ENCODE measurements at places on chromosomes 1 and 21.

GRCh38 chr1:31567956-31568570 is 8.3 kb upstream of the TINAGL1 start:
- peak overlapping the region; percentile 91 for H3K27ac ChIP-seq
- H3K36me3 ChIP-seq: no peaks in the 10 kb centered on the region
- H3K27me3 ChIP-seq: peaks cover 3% of the 10 kb centered on the region
- DNase-seq: peak; percentile 88
- H3K4me1 ChIP-seq: peaks cover 63% of the 10 kb centered on the region

DNA sequence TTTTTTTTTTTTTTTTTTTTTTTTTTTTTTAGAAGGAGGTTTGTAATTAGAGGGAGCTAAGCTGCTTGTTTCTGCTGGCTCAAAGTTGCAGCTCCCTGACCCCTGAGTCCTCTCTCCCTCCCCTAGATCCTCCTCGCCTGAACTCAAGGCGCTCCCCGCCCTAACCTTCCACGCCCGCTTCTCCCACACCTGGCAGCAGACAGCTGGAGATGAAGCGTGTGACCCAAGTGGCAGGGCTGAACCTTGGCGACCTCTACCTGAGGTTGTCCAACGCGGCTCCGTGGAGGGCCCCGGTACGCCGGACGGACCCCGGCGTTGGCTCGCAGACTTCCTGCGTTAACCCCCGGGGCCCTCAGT is 795 bp downstream of the NGF start:
- H3K4me3 ChIP-seq: peak overlapping the region; percentile 69
- H3K36me3 ChIP-seq: no peaks in the 10 kb centered on the region
- H3K27me3 ChIP-seq: no peaks in the 10 kb centered on the region
- no peak for DNase-seq
- no peaks in the 10 kb centered on the region for H3K4me1 ChIP-seq

DNA sequence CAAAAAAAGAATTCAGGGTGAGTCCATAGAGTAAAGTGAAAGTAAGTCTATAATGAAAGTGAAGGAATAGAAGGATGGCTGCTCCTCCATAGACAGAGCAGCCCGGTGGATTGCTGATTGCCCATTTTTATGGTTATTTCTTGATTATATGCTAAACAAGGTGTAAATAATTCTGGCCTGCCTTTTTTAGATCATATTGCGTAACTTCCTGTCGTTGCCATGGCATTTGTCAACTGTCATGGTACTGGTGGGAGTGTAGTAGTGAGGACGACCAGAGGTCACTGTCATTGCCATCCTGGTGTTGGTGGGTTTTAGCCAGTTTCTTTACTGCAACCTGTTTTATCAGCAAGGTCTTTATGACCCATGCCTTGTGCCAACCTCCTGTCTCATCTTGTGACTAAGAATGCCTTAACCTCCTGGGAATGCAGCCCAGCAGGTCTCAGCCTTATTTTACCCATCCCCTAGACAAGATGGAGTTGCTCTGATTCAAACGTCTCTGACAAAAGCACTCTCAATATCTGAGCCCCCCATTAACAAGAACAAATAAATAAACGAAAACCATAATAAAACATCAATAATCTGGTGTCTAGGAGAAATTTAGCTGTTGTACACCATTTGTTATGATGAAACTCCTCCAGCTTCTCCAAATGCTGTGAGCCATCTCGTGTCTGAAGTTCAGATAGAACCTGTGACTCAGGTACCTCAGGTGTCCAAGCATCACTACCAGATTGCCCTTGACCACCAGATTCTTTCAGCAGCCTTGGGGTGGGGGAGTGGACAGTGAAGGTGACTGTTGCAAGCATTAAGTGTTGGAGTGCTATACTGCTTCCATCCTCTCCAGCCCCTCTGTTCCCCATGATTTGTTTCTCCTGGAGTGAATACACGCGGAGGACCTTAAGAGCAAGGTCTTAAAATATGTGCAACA is 36.0 kb downstream of the EBNA1BP2 start:
- no peaks in the 10 kb centered on the region for H3K27me3 ChIP-seq
- no peaks in the 10 kb centered on the region for H3K36me3 ChIP-seq
- no peak for DNase-seq
- no peak overlapping the region for H3K4me3 ChIP-seq
- no peaks in the 10 kb centered on the region for H3K4me1 ChIP-seq

- H3K27me3 ChIP-seq: no peaks in the 10 kb centered on the region
- no peaks in the 10 kb centered on the region for H3K36me3 ChIP-seq
- H3K4me1 ChIP-seq: no peaks in the 10 kb centered on the region
- no peak overlapping the region for H3K27ac ChIP-seq
- no peak overlapping the region for H3K4me3 ChIP-seq
These were observed 10.7 kb upstream of the ZP4 start for GRCh38 chr1:237901299-237901934.

GRCh38 chr1:82337635-82338034 is 536.9 kb downstream of the ADGRL2 start:
- no peak for DNase-seq
- H3K27ac ChIP-seq: no peak overlapping the region
- no peaks in the 10 kb centered on the region for H3K27me3 ChIP-seq
- no peaks in the 10 kb centered on the region for H3K4me1 ChIP-seq

GRCh38 chr1:161185282-161185682 is 8.0 kb upstream of the B4GALT3 start:
- DNase-seq: peak; percentile 86
- no peaks in the 10 kb centered on the region for H3K36me3 ChIP-seq
- H3K4me1 ChIP-seq: peaks cover 9% of the 10 kb centered on the region

DNA sequence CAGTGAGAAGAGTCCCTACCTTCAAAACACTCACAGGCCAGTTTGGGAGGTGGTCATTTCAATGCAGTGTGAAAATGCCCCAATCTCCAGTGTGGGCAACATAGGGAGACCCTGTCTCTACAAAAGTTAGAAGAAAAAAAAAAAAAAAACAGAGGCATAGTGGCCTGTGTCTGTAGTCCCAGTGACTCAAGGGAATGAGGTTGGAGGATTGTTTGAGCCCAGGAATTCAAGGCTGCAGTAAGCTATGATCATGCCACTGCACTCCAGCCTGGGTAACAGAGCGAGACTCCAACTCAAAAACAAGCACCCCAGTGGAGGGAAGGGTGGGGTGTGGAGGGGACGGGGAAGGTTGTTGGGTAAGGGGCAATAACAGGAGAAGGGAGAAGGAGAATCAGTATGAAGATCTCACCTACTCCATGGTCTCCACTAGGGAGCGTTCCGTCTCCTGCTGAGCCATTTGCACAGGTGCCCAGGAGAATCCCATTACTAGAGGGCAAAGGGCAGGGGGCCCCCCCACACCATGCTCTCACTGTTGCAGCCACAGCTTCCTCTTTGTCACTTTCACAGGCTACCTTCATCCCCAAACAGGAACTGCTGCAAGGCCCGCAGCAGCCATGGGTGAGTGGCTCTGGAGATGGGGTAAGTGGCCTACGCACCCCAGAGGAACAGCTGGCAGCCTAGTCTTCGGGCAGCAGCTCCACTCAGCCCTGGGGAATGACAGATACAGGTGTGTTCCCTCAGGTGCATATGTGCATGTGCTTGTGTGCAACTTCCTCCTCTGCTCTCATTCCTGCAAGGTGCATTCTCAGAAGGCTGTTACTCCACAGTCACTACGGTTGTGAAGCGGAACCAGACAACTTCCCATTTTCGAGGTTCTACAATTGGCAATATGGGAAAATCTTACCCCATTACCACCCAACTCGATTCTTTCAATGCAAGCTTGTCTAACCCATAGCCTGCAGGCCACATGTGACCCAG is 87.9 kb upstream of the LYST start:
- H3K27me3 ChIP-seq: no peaks in the 10 kb centered on the region
- H3K4me1 ChIP-seq: no peaks in the 10 kb centered on the region
- no peak for DNase-seq
- no peak overlapping the region for H3K4me3 ChIP-seq
- no peaks in the 10 kb centered on the region for H3K36me3 ChIP-seq
- no peak overlapping the region for H3K27ac ChIP-seq

DNA sequence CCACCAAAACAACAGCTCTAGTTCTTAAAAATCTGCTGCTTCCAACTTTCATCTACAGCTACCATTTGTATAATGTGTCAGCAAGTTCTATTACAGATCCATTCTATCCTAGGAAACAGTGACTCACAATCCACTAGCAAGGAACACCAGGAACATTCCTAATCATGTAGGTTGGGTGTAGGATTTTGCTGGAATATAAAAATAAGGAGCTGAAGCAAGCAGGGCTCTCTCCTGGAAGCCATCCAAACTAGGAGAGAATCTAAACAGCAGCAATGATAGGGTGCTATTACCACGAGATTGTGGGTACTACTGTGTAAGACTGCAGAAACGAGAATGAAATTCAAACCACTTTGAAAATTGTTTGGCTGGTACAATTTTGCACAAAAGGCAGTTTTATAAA is 135.0 kb downstream of the PTPN14 start:
- H3K36me3 ChIP-seq: no peaks in the 10 kb centered on the region
- DNase-seq: no peak
- no peak overlapping the region for H3K4me3 ChIP-seq
- H3K27me3 ChIP-seq: no peaks in the 10 kb centered on the region
- peak overlapping the region; percentile 81 for H3K27ac ChIP-seq

GRCh38 chr1:219090607-219091006 is 83.1 kb upstream of the LYPLAL1 start:
- H3K4me3 ChIP-seq: no peak overlapping the region
- no peaks in the 10 kb centered on the region for H3K27me3 ChIP-seq
- H3K4me1 ChIP-seq: no peaks in the 10 kb centered on the region
- H3K27ac ChIP-seq: no peak overlapping the region
- H3K36me3 ChIP-seq: no peaks in the 10 kb centered on the region
- DNase-seq: no peak

GRCh38 chr1:215018555-215018954 is 64.0 kb upstream of the KCNK2 start:
- no peaks in the 10 kb centered on the region for H3K36me3 ChIP-seq
- no peak overlapping the region for H3K27ac ChIP-seq
- no peaks in the 10 kb centered on the region for H3K4me1 ChIP-seq
- no peak for DNase-seq

DNA sequence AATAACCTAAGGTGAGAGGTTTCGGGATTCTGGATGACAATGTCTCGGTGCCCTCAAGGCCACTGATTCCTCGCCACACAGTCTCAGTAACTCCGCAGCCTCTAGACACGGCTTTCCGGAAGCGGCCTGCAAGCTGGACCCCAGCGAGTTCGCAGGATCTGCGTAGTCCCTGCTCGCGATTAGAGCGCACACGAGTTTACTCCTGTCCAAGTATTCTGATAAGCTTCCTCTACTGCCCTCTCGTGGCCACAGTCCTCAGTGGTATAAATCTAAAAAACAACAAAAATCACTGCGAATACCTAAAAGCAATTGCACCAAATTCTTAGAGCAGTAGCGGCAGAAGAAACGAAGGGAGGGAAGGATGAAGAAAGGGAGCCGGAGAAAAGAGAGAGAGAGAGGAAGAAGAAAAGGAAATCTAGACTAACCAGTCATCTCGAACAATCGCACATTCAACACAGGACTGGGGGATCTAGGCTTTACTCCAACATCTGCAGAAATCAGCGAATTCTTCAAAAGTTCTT is 1.1 kb upstream of the PLXNA2 start:
- no peaks in the 10 kb centered on the region for H3K27me3 ChIP-seq
- DNase-seq: peak; percentile 97
- H3K4me3 ChIP-seq: peak overlapping the region; percentile 89
- peaks cover 44% of the 10 kb centered on the region for H3K4me1 ChIP-seq

DNA sequence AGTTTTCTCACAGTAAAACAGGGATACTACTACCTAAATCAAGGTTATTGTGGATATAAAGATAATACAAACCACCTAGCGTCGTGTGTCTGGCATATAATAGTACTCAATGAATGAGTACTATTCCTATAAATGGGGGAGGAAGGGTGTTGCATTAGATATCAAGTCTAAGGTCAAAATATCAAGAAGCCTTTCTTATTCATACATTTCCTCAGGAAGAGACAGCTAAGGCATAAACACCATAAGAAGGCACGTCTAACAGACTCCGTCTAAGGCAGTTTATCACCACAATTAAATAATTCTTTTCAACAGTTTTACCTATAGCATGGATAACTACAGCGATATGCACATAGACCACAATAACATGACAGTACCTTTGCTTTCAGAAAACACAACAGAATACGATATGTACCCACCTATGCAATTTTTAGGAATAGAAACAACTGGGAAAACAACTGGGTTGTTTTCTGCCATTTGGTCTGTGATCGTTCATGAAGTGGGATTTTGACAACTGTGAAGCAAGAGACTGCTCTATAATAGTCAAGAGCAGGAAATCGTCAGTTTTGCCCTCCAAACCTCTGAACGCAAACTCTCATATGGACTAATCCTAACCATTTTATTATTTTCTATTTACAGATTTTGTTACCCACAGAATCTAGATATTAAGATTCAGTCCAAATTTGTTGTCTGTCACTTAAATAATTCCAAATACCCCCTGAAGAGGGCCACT is 53.1 kb downstream of the HNRNPR start:
- DNase-seq: no peak
- H3K4me1 ChIP-seq: no peaks in the 10 kb centered on the region
- H3K27me3 ChIP-seq: no peaks in the 10 kb centered on the region
- peaks cover 30% of the 10 kb centered on the region for H3K36me3 ChIP-seq
- H3K4me3 ChIP-seq: no peak overlapping the region
- no peak overlapping the region for H3K27ac ChIP-seq

- no peaks in the 10 kb centered on the region for H3K36me3 ChIP-seq
- no peaks in the 10 kb centered on the region for H3K4me1 ChIP-seq
- H3K4me3 ChIP-seq: no peak overlapping the region
These were observed 4.1 kb upstream of the CACNA1E start for GRCh38 chr1:181479137-181479745.

GRCh38 chr1:172909606-172910326 is 141.0 kb downstream of the TNFSF18 start:
- no peaks in the 10 kb centered on the region for H3K27me3 ChIP-seq
- peaks cover 8% of the 10 kb centered on the region for H3K4me1 ChIP-seq
- no peak overlapping the region for H3K27ac ChIP-seq
- H3K36me3 ChIP-seq: no peaks in the 10 kb centered on the region

- no peak overlapping the region for H3K27ac ChIP-seq
- H3K4me3 ChIP-seq: no peak overlapping the region
- H3K27me3 ChIP-seq: no peaks in the 10 kb centered on the region
These were observed 24.4 kb downstream of the TMCO4 start for GRCh38 chr1:19775317-19775716.

Data from tibial artery (tissue), 4 donors.